Daoy (cell line): ENCODE measurements at places on chromosomes 12 and 14. TPM values are rescaled to one million over a fixed set of nuclear protein-coding genes. Genes with fewer than 3 reads are reported as not detected.

The CTSG gene
- not detected in 2 replicates for total RNA-seq

The SUPT16H gene
- total RNA-seq = 196 and 201 TPM in 2 replicates

The DPF3 gene
- total RNA-seq = 5.0 and 6.4 TPM in 2 replicates

The CRIP1 gene
- 15.0 and 20.4 TPM in 2 replicates for total RNA-seq

The ITGB7 gene
- 0.03 and 0.34 TPM in 2 replicates for total RNA-seq

The POC1B gene
- total RNA-seq = 11.1 and 13.4 TPM in 2 replicates

The DICER1 gene
- total RNA-seq = 31.6 and 35.0 TPM in 2 replicates

The SLC38A1 gene
- total RNA-seq = 65.2 and 75.1 TPM in 2 replicates

The LRFN5 gene
- 2.0 and 2.8 TPM in 2 replicates for total RNA-seq

The TEX52 gene
- total RNA-seq = not detected in 2 replicates

The SMIM41 gene
- not detected in 2 replicates for total RNA-seq

The KCNK13 gene
- total RNA-seq = 0.23 and 0.60 TPM in 2 replicates

The PROX2 gene
- total RNA-seq = not detected in 2 replicates

The ACVRL1 gene
- total RNA-seq = 1.7 and 2.9 TPM in 2 replicates

The UNC119B gene
- 11.2 and 15.0 TPM in 2 replicates for total RNA-seq

The ZFHX2 gene
- total RNA-seq = 0.23 and 0.42 TPM in 2 replicates

The MYO1A gene
- not detected in 2 replicates for total RNA-seq

The MAP1LC3B2 gene
- 0.17 TPM in 1 of 2 replicates, not detected in the other for total RNA-seq

The VDR gene
- total RNA-seq = 10.1 and 12.1 TPM in 2 replicates

The ADAM20 gene
- total RNA-seq = 0.18 and 0.34 TPM in 2 replicates

The BICDL1 gene
- 0.65 and 0.80 TPM in 2 replicates for total RNA-seq

The TTC9 gene
- total RNA-seq = 2.6 and 3.1 TPM in 2 replicates

The AICDA gene
- total RNA-seq = not detected in 2 replicates

The FRMD6 gene
- total RNA-seq = 185 and 203 TPM in 2 replicates

The PRB2 gene
- total RNA-seq = not detected in 2 replicates

The TESPA1 gene
- 1.1 and 5.8 TPM in 2 replicates for total RNA-seq

The B3GNT4 gene
- not detected in 2 replicates for total RNA-seq

The ERBB3 gene
- total RNA-seq = 0.63 TPM in 1 of 2 replicates, not detected in the other

The FNTB gene
- total RNA-seq = 13.8 and 15.8 TPM in 2 replicates

The MLH3 gene
- 7.9 and 16.0 TPM in 2 replicates for total RNA-seq

The RBMS2 gene
- total RNA-seq = 7.8 and 24.9 TPM in 2 replicates

The HOXC5 gene
- total RNA-seq = 0.12 and 1.9 TPM in 2 replicates

The KRT74 gene
- not detected in 2 replicates for total RNA-seq

The ARHGEF25 gene
- total RNA-seq = 0.95 and 5.6 TPM in 2 replicates

The KRT81 gene
- total RNA-seq = 0.74 and 1.0 TPM in 2 replicates

The EML5 gene
- 1.0 and 1.4 TPM in 2 replicates for total RNA-seq

The TAS2R43 gene
- 1.6 TPM in 1 of 2 replicates, not detected in the other for total RNA-seq

The ENDOU gene
- 0.11 TPM in 1 of 2 replicates, not detected in the other for total RNA-seq
